Left renal cortex interstitium (tissue), 4 donors: ENCODE measurements at places on chromosomes 2 and 18. TPM values are rescaled to one million over a fixed set of nuclear protein-coding genes. Genes with fewer than 3 reads are reported as not detected.

DNA sequence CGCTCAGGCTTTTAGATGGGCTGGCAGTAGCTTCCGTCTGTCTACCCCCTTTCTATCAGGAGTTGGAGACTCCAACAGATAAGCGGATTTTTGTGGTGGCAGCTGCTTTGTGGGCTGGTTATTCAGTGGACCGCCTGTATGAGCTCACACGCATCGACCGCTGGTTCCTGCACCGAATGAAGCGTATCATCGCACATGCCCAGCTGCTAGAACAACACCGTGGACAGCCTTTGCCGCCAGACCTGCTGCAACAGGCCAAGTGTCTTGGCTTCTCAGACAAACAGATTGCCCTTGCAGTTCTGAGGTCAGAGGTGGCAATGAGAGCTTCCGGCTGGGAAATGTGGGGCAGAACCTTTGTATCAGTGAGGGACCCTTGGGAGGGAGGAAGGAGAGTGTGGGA, 14.8 kb downstream of the CAD start:
- no peak for DNase-seq

- DNase-seq, result no peak
These were observed 55.0 kb upstream of the DAPL1 start for GRCh38 chr2:158740127-158740526.

DNA sequence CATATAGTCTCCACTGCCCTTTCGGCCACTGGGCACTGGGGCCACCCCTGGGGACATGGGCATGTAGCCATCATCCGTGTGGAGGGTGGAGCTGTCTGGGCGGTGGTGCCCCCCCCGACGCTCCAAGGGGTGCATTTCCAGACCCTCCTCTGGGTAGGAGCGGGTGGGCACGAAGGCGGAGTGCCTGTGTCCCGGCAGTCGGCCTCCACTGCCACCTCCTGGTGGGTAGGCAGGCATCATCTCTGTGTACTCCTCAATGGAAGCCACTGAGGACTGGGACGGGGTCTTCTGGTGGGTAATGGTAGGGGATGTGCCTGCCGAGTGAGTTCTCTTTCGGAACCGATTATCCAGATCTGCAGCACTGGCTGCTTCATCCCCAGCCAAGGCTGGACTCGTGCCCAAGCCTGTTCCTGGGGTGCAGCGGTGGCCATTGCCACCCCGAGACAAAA, 2.8 kb downstream of the IRS1 start:
- no peak for DNase-seq

DNA sequence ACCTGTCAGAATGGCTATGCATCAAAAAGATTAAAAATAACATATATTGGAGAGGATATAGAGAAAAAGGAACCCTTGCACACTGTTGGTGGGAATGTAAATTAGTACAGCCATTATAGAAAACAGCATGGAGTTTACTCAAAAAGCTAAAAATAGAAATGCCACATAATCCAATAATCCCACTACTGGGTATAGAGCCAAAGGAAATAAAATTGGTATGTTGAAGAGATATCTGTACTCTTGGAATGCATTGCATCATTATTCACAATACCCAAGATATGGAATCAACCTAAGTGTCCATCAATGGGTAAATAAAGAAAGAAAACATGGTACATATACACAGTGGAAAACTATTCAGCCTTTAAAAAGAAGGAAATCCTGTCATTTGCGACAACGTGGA, 77.2 kb downstream of the C1D start:
- DNase-seq, result no peak

GRCh38 chr18:2331491-2331890, 239.8 kb downstream of the METTL4 start:
- DNase-seq, result no peak

DNA sequence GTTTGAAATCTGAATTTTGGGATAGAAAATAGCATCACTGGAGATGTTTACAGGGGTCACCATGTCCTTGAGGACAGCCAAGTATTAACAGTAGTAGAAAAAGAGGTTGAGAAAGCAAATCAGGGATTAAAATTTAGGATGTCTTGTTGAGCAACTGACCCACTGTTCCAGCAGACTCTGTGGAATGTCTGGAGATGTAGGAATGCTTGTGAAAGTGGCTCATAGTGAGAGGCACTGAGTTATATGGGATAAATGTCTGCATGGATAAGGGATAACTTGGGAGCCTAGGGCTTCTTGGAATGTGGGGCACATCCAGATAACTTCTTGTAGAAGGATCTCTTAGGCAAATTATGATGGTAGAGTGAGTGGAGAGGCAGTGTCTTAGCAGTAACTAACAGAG, 495.0 kb downstream of the TMX3 start:
- no peak for DNase-seq

GRCh38 chr2:137333386-137334165, 568.2 kb downstream of the THSD7B start:
- DNase-seq, result no peak

GRCh38 chr2:241413929-241414580, 58.0 kb downstream of the FARP2 start:
- DNase-seq, result no peak

DNA sequence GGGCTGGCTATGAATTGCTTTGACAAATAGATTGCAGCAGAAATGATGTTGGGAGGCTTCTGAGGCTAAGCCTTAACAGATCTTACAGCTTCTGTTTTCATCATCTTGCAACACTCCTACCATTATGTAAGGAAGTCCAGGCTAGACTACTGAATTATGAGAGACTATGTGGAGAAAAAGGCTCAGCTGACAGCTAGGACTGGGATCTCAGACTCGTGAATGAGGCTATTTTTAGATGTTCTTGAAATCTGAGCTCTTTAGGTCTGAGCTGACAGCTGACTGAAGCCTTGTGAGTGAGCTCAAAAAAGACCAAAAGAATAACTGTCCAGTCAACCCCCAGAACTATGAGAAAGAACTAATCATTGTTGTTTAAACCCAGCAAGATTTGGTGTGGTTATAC, 70.3 kb downstream of the VWC2L start:
- peak; percentile 9 for DNase-seq

- peak; percentile 11 for DNase-seq
These were observed 37.6 kb upstream of the MCM6 start for GRCh38 chr2:135913727-135914365.

DNA sequence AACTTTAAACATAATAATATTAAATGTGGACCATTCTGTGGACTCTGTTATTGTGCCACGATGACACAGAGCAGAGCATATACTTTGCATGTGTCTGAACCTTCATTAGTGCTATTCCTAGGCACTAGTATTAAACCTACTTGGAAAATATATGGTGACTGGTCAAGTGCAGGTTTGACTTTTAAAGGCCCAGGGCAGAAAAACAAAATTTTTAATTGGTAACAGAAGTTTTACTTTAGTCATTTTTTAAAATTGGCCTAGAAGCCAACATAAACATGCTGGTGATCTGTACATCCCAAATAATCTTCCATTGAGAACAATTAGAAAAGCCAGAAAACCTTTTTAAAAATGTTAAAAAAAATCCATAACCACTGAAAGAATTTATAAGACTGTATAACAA, 16.6 kb downstream of the LDAH start:
- no peak for DNase-seq

- DNase-seq, result no peak
These were observed 111.8 kb downstream of the ERBB4 start for GRCh38 chr2:212426637-212427412.

DNA sequence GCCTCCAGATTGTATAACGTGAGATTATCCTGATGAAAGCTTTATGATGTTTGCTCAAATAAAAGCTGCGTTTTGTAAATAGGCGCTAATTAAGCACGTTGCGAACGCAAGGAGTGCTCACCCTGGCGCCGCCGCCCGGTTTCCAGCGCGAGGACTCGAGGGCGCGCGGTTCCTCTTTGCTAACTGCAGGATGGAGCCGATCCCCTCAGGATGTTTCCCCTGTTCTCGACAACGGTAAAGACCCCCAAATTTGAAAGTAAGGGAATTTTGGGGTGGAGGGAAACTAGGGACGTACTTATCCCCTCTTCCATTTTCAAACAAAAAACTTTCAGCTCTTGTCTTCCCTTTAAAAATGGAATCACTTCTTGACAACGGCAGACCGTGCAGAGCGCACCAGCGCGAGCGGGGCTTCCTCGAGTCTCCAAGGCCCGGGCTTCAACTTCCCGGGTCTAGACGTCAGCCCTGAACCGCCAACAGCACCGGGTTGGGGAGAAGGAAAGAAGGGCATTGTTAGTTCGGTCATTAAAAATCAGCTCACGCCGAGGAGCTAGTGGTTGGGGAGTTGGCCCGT, 1.1 kb upstream of the GBX2 start:
- no peak for DNase-seq

GRCh38 chr2:10948188-10948564, 36.4 kb downstream of the KCNF1 start:
- DNase-seq, result no peak

DNA sequence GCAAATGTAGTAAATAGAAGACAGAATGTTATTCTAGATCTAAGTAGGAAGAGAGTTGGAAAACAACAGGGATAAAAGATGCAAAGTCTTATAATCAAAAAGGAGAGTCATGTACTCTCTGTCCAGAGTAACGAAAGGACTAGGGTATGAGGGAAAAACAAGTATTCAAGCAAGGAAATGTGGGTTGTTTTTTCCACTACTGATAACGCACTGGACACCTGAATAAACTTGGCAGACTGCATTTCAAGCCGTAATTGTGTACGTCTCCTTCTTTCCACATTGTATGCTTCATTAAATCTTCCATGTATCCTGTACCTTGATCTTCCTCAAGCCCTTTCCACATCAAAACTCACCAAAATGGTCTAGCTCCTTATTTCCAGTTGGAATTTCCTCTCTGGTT, 420.6 kb downstream of the ZEB2 start:
- DNase-seq, result no peak

DNA sequence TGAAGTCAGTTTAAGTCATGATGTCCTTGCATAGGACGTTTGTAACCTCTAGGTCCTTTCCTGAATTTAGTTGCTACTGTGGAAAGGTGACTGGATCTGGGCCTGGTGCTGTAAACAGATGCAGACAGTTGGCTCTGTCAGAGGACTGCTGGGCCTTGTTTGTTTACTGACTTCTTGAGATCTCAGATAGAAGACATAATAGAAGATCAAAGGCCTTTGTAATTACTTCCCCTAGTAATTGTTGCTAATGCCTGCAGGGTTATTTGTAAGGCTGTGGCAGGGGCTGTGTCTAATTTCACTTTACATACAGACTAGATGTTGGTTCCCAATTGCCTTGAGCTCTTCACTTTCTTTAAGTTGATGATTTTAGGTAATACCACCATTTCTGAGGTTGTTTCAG, 42.5 kb downstream of the LYPD6B start:
- DNase-seq, result no peak

DNA sequence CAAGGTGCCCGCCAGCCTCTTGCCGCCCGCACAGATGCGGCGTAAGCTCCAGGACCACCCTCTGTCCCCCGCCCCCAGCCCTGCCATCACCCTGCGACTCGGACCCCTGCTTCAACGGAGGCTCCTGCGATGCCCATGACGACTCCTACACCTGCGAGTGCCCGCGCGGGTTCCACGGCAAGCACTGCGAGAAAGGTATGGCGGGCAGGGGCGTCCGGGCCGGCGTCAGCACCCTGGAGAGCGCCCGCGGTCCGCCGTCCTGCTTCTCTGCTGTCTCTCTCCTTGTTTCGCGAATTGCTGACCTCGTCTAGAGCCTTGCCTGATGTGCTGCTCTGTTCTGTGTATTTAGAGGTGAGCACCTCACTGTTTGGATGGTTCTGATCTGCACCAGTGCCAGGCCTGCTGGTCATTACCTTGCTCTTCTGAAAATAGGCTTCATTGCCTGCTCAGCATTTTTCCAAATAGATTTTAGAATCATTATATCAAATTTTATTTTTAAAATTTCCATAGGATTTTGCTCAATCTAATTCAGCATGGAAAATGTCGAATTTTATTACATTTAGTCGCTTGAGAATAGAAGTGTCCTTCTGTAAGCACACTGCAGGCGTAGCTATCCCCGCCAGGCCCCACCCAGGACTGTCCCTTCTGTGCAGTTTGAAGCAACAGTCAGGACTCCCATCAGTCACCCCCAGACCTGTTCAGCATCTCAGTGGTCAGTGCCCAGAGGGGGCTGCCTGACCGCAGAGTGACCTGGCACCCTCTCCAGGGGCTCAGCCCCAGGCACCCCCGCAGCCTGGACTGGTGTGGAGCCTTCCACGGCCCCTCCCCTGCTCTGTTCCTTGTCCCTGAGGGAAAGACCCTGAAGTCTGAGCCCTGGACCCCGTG, 51.6 kb downstream of the SNED1 start:
- peak; percentile 28 for DNase-seq

GRCh38 chr2:225670111-225670974, 270.8 kb downstream of the NYAP2 start:
- DNase-seq, result no peak

NXPH2 gene
- 4.9 TPM for polyA plus RNA-seq

ETAA1 gene
- 23.9 TPM for polyA plus RNA-seq

CNGA3 gene
- 0.06 TPM for polyA plus RNA-seq

TMEM17 gene
- polyA plus RNA-seq, result 7.1 TPM

COLEC11 gene
- 4.5 TPM for polyA plus RNA-seq

IL1RL1 gene
- polyA plus RNA-seq, result 0.41 TPM

ANKRD29 gene
- 0.70 TPM for polyA plus RNA-seq

ACTG2 gene
- 0.97 TPM for polyA plus RNA-seq

ANKRD53 gene
- polyA plus RNA-seq, result 1.0 TPM

CNDP1 gene
- 1.7 TPM for polyA plus RNA-seq

IRS1 gene
- 11.9 TPM for polyA plus RNA-seq

MRO gene
- 2.2 TPM for polyA plus RNA-seq
